ENCODE measurements at places on chromosomes 4 and X. TPM values are rescaled to one million over a fixed set of nuclear protein-coding genes. Genes with fewer than 3 reads are reported as not detected.

GRCh38 chrX:48910926-48911411 lies 477 bp downstream of the SLC35A2 start:
- H3K4me1 ChIP-seq = no peaks in the 10 kb centered on the region
- peak overlapping the region; percentile 57 for H3K4me3 ChIP-seq
- peak overlapping the region; percentile 78 for H3K27ac ChIP-seq
- peaks cover 9% of the 10 kb centered on the region for H3K36me3 ChIP-seq

DNA sequence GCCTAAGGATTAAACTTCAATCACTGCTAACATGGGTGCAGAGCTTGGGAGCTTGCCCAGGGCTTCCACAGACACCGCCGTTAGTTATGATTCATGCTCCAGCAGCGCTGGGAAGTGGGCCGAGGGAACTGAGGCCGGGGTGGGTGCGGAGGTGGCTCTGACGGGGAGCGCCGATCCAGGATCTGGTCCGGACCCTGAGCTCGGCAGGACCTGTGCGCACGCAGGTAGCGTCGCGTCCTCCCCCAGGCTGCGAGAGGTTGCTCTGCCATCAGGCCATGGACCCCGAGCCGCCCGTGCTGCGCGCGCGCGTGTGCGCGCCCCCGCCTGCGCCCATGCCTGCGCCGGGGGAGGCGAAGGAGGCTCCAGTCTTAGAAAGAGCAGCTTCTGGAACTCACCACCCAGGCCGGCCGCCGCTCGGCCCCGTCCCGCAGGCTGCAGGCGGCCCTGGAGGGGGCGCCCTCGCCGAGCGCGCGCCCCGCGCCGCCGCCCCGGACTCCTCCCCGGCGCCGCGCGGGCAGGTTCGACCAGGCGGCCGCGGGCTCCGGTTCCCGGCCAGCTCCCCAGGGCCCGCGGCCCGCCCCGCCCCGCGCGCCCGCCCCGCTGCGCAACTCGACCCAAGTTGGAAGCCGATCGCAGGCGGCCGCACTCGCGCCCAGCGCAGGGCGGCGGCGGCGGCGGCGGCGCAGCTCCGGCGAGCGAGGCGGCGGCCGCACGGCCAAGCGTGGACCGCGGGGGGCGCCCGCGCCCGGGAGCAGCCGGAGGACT lies 732 bp upstream of the ADRA2C start:
- no peak overlapping the region for H3K27ac ChIP-seq
- no peaks in the 10 kb centered on the region for H3K36me3 ChIP-seq

The BEX2 gene
- 59.9 TPM for total RNA-seq

- no peak overlapping the region for H3K27ac ChIP-seq
- H3K27me3 ChIP-seq = no peaks in the 10 kb centered on the region
Observed at GRCh38 chr4:82797040-82797404, 1.6 kb downstream of the SCD5 start.

The PLXNB3 gene
- 8.2 TPM for total RNA-seq

The F11 gene
- total RNA-seq = not detected
